ENCODE measurements at places on chromosomes 4 and X.

DNA sequence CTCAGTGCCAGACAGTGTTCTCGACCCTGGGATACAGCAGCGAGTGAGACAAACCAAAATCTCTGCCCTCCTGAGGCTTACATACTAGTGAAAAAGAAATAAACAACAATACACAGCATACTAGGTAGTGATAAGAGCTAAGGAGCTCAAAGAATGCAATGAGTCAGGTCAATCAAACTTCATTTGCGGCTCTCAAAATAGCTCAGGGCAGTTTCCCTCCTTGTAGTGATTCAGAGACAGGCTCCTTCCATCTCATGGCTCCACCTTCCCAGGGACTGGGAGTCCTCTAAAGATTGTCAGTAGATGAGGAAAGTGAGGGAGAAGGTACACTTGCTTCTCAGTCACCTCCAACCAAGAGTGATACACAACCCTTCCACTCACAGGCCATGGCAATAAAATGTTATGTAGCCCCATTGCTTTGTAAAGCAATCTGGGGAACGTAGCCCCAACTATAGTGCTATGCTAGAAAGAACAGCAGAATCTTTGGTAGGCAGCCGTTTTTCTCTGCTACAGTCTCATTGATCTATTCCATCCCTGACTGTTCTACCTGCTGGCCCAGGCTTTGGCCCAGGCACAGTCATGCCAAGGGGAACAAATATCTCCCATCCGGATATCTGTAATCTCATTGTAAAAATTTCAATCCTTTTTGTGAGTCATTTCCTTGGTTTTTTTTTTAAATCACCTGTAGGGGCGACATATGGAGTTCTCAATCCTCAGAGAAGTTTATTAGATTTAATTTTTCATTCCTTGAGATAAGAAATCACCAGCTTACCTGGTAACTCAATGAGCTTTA lies 183.1 kb upstream of the S100G start:
- no peak for DNase-seq

DNA sequence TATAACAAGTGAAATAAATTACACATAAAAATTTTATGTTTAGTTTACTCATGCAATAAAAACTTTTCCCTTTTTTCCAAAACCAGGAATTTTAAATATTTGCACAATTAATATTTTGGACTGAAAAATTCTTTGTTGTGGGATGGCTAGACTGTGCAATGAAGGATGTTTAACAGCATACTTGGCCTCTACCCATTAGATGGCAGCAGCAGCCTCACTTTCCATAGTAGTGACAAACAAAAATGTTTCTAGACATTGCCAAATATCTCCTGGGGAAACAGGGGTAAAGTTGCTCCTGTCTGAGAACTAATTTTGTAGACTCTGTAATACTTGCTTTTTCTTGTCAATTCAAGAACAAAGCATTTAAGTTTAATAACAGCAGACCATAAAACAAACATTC lies 49.8 kb downstream of the SCLT1 start:
- no peak for DNase-seq

DNA sequence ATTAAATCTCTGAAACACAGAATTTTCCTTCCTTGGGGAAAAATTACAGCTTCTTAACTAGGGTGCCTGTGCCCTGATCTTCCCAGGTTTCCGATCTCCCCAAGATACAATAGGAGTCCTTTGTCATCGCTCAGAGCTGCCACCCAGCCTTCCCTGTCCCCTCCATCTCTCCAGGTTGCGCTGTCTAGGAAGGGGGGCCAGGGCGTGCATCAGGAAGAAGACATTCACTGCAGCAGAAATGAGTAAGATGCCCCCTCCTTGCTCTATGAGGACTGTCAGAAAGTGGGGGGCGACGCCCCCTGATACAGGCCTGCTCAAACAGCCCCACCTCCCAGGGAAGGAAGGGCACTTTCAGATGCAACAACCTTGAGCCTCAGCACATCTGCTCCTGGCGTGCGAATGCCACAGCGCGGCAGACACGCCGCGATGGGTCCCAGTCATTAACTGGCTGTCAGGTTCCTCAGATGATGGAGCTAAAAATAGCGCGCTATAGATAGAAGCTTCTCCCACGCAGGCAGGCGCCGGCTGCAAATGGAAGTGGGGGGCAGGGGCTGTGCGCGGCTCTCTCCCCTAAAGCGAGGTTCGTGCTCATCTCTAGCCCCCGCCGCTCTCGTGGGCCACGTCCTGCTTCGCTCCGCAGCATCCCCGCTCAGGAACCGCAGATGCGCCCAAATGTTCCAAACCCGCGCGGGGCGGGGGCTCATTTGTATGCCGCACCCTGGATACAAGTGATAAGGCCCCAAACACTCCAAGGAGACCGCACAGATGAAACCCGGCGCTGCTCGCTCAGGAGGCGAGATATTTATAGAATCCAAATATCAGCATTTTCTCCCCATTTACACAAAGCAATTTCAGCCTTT lies 57.6 kb upstream of the LGI2 start:
- DNase-seq, result no peak

DNA sequence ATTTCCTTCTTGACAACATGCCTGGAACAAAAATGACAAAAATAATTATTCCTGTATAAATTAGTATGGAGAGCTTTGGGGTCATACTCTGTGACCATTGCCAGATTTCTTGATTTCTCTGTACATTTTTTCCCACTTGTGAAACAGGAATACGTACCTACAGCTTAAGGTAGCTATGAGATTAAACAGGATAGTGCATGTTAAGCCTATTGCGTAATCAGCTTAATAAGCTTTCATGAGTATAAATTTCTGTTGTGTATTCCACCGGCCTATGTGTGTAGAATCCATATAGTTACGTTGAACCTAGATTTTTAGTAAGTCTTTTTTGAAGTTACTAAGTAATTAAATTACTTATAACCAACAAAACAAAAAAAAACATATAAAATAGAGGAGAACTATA lies 334.9 kb downstream of the DCTD start:
- DNase-seq, result no peak

DNA sequence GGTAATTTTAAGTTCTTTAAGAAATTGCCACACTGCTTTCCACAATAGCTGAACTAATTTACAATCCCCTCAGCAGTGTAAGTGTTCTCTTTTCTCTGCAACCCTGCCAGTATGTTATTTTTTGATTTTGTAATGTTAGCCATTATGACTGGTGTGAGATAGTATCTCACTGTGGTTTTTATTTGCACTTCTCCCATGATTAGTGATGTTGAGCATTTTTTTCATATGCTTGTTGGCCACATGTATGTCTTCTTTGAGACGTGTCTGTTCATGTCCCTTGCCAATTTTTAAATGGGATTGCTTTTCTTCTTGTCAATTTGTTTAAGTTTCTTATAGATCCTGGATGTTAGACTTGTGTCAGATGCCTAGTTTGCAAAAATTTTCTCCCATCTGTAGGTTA lies 86.1 kb downstream of the BMP3 start:
- DNase-seq, result no peak

- DNase-seq, result no peak
Observed at GRCh38 chr4:182895791-182896292, 21.3 kb downstream of the DCTD start.

GRCh38 chrX:140713174-140713539 lies 3.6 kb downstream of the LINC00632 start:
- DNase-seq, result no peak

DNA sequence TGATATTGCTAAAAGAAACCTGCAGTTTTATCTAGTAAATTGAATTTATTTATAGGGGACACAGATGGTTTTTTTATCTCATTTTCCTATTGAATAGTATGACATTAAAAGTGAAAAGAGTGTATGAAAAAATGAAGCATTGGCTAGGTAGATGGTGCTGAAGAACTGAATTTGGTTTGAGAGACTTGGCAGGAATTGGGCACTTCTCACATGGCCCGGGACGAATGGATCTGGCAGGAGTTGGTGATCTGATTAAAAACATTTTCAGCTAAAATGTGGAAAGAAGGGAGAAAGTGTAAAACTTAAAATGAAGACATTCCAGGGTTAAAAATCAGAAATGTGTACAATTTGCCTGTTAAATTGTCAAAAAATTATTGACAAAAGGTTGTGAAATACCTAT lies 1088.5 kb upstream of the PABPC4L start:
- no peak for DNase-seq

- no peak for DNase-seq
Observed at GRCh38 chr4:78766650-78767049, 9.5 kb upstream of the BMP2K start.

GRCh38 chrX:21705225-21705624 lies 47.1 kb upstream of the KLHL34 start:
- DNase-seq, result no peak

All from HS-27A (cell line).